NCI-H146 (cell line): ENCODE measurements at places on chromosomes 5 and 9.

- DNase-seq = no peak
Observed at GRCh38 chr5:126454081-126454480, 30.9 kb downstream of the GRAMD2B start.

- no peak for DNase-seq
Observed at GRCh38 chr9:19631181-19631580, 157.7 kb downstream of the SLC24A2 start.

DNA sequence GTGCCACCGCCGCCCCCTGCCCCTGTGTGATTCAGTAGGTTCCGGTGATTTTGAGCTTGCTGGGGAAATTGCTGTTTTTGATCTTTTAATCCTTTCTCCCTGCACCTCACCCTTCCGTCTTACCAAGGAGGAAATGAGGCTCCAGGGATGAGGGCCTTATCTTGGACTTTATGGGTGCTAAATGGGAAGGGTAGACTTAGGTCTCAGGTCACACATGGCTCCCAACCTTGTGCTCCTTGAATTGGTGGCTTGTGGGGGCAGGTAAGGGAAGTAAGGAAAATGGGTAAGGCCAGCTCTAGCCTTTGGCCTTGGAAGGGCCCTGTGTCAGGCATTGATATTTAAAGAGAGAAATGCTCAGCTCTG lies 1.9 kb downstream of the ERGIC1 start:
- no peak for DNase-seq

- no peak for DNase-seq
Observed at GRCh38 chr9:95822583-95823431, 52.7 kb upstream of the ERCC6L2 start.

DNA sequence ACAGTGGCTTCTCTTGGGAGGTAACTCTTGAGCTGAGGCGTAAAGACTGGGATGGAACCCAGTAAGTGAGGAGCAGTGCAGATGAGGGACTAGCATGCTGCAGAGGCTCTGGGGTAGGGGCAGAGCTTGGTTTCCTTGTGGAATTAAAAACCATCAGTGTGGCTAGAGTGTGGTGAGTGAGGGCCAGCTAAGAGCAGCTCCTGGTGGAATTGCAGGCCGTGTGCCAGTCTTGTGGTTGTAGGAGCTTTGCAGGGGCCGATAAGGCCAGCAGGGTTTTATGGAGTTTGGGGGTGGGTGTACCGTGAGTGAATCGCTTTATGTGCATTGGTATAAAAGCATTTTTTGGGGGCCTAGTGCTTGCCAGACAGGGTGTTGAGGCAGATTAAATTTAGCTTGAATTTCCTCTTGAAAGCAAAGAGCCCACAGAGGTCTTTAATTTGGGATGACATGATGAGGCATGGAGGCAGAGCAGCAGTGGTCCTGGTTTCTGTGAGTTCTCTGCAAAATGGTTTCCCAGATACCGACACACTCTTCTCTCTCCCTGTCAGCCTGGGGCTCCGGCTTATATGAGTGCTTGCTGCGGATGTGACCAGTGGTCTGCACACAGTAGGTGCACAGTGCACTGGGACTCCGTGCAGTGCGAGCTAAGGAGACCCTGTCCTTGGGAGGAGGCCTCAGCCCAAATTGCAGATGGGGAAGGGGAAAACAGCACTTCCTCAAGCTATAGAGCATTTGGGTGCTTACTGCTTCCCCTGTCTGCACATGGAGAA lies 176.4 kb upstream of the PITX1 start:
- no peak for DNase-seq

GRCh38 chr5:1247811-1248210 lies 22.6 kb downstream of the SLC6A18 start:
- no peak for DNase-seq

DNA sequence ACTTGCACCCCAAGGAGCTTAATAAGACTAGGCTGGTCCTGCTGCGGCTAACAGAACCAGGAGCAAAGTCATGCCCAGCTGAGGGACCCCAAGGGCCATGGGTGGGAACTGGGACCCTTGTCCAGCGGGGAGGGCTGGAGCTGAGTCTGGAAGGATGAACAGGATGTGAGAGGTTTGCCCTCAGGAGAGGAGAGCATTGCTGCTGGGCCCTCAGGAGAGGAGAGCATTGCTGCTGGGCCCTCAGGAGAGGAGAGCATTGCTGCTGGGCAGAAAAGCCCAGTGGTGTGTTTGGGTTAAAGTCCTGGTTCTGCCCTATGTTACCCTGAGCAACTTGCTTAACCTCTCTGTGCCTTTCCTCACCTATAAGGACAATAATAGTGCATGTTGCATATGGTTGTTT lies 125.8 kb downstream of the MACROH2A1 start:
- no peak for DNase-seq

DNA sequence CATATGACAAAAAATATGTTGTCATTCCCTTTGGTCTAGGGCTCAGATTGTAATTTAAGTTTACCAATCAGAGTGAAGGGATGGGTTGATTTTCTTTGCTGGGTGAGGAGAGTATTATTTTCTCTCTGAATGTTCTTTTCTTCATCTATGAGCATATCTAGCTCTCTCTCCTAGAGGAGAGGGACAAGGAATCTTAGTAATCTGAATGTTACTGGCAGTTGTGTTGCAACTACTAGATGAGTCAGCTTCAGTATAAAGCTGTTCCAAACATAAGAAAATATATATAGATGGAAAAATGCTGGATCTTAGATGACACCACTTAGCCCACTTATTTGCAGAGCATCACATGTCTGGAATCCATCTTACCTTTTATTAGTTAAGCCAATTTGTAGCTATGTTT lies 259.3 kb downstream of the TUSC1 start:
- DNase-seq = no peak
